ENCODE measurements at places on chromosomes 3 and 15. TPM values are rescaled to one million over a fixed set of nuclear protein-coding genes. Genes with fewer than 3 reads are reported as not detected.

TMCO5A gene
- total RNA-seq: not detected

DNA sequence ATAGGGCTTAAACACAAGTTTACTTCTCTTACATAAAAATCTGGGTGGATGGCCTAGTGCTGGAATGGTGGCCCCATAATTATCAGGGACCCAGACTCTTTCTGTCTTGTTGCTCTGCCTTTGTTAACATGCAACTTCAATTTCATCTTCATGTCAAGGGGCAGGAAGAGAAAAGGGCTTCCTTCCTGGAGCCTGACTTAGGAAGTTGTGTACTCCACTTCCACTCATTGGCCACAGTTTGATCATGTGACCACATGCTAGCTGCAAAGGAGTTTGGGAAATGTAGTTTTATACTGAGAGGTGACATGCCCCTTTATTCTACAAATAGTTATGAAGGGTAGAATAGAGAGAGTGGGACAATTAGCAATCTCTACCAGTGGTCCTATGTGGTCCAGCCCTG, 39.3 kb downstream of the RHCG start:
- no peaks in the 10 kb centered on the region for H3K27me3 ChIP-seq
- H3K4me1 ChIP-seq: no peaks in the 10 kb centered on the region
- DNase-seq: no peak
- no peak overlapping the region for H3K27ac ChIP-seq
- H3K4me3 ChIP-seq: no peak overlapping the region

GOLGA8H gene
- total RNA-seq: not detected

PRR23B gene
- not detected for total RNA-seq

- DNase-seq: no peak
- H3K4me1 ChIP-seq: peaks cover 65% of the 10 kb centered on the region
- no peaks in the 10 kb centered on the region for H3K36me3 ChIP-seq
- H3K27ac ChIP-seq: peak overlapping the region; percentile 0
- no peaks in the 10 kb centered on the region for H3K27me3 ChIP-seq
Observed at GRCh38 chr15:85473455-85473854, 93.1 kb downstream of the AKAP13 start.

GRCh38 chr3:72043204-72044133, 258.5 kb upstream of the PROK2 start:
- no peak overlapping the region for H3K27ac ChIP-seq
- DNase-seq: no peak
- H3K4me1 ChIP-seq: no peaks in the 10 kb centered on the region
- no peaks in the 10 kb centered on the region for H3K27me3 ChIP-seq
- no peak overlapping the region for H3K4me3 ChIP-seq
- no peaks in the 10 kb centered on the region for H3K36me3 ChIP-seq

DNA sequence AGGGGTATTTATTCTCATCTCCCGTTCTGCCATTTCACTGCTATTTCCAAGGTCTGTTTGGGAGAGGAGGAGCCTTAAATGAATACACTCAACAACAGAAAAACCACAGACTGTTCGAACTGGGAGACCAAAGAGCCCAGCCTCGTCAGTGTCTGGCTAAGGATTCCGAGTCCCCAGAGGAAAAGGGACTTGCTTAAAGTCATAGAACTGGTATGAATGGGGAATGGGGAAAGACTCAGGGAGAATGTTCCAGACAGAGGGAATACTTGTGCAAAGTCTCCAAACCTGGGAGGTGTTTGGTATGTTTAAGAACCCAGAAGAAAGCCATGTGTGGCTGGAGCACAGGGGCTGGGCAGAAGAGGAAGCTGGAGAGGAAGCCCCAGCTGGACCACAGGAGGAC, 46.9 kb downstream of the FAM43A start:
- DNase-seq: no peak
- H3K27ac ChIP-seq: no peak overlapping the region
- no peaks in the 10 kb centered on the region for H3K27me3 ChIP-seq

DNA sequence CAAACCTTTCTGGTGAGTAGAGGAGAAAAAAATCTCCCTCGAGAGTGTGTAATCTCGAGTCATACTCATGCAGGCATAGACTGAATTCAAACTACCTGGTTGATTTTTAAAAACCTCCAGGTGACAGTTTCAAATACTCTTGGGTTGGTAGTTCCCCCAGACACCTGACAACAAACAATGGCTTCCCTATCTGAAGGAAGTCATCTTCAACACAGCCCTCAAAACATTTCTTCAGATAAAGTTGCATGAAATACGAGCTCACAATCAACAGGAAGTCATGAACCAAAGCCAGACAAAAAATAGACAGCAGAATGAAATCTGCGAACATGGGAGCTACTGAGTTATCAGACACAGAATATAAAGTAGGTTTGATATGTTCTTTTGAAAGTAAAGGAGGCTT, 112.8 kb downstream of the ST8SIA2 start:
- no peak overlapping the region for H3K4me3 ChIP-seq
- H3K4me1 ChIP-seq: no peaks in the 10 kb centered on the region
- no peak overlapping the region for H3K27ac ChIP-seq
- no peaks in the 10 kb centered on the region for H3K27me3 ChIP-seq
- no peak for DNase-seq

DNA sequence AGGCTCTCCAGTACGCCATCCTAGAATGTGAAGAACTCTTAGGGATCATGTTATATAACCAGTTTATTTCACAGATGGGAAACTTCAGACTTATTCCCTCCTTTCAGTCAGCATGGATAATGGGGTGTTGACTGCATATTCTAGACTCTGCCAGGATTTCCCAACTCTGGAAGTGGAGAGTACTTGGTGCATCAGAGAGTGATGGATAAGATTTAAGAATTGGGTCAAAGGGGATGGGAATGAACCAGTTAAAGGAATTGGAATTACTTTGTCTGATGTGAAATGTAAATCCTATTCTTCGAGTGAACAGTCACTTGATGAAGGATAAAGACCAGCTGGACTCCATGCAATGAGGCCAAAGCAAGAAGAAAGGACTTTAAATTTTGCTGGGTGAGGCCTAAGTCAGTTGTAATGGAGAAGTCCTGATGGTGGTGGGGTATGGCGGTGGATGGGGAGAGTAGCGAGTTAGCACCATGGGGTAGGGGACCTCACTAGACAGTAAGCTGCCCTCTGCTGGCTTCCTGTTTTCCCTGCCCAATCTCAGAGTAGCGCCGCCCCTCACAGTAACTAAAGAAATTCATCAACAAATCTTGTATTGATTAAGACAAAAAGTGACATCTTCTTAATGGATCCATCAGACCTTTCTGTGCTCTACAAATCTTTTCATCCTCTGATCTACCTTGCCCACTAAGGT, 7.3 kb upstream of the CACNA1D start:
- H3K27me3 ChIP-seq: no peaks in the 10 kb centered on the region
- H3K27ac ChIP-seq: no peak overlapping the region
- H3K4me1 ChIP-seq: no peaks in the 10 kb centered on the region

DNA sequence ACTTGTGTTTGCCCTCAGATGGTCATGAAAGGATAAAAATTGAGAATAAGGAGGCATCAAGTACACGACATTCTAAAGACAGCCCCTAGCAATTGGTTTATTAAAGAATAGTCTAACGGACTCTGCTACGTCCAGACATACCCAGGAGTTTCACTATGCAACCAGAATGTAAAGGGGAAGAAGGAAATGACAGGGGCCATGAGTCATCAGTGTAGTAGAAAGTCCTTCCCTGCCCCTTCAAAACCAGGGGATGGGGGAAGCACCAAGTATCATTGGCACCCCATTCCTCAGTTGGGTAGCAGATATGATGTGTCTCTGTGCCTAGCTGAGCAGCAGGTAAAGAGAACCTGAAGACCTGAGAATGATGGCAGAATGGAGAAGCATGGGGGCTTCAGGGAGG, 367.4 kb downstream of the IL20RB start:
- H3K4me1 ChIP-seq: no peaks in the 10 kb centered on the region
- no peak for DNase-seq
- no peak overlapping the region for H3K27ac ChIP-seq
- H3K4me3 ChIP-seq: no peak overlapping the region

GABRG3 gene
- not detected for total RNA-seq

OSTN gene
- not detected for total RNA-seq

GRCh38 chr15:64969401-64969800, 20.3 kb downstream of the SPG21 start:
- no peak for DNase-seq
- H3K27me3 ChIP-seq: no peaks in the 10 kb centered on the region
- peaks cover 77% of the 10 kb centered on the region for H3K36me3 ChIP-seq
- no peak overlapping the region for H3K4me3 ChIP-seq

DNA sequence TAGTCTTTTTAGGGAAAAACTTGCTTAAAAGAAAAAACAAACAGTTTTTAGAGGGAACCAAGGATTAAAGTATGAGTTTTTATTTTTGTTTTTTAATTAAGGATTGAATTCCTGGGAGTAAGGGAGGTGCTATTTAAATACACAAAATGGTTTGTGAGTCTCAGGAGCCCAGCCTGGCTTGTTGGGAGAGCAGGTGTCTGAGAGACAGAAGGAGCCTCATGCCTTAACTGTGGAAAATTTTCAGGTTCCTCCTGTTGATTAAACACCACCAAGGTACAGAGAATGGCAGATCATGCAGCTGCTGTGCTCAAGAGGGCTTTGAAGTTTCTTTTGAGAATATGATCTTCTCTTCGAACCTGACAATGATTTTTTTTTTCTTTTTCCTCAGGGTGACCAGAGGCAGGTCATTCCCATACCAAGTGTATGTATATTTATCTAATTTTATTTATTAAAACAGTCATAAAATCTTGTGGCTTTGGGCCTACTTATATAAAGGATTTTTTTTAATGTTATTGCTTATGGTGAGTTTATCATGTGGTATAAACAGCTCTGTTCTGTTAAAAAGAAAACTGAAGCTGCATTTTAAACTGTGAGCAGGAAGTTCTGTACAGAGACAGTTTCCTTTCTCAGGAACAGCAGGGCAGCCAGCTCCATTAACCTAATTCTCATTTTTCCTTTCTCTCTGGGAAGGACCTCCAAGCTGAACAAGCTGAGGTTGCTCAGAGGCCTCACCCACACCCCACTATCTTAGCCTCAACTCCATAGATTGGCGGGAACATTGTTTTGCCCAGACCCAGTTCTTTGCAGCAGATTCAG, 33.7 kb upstream of the VILL start:
- H3K27me3 ChIP-seq: no peaks in the 10 kb centered on the region
- H3K4me3 ChIP-seq: no peak overlapping the region
- no peak for DNase-seq
- H3K4me1 ChIP-seq: peaks cover 14% of the 10 kb centered on the region
- H3K27ac ChIP-seq: peak overlapping the region; percentile 51
- H3K36me3 ChIP-seq: no peaks in the 10 kb centered on the region

DNA sequence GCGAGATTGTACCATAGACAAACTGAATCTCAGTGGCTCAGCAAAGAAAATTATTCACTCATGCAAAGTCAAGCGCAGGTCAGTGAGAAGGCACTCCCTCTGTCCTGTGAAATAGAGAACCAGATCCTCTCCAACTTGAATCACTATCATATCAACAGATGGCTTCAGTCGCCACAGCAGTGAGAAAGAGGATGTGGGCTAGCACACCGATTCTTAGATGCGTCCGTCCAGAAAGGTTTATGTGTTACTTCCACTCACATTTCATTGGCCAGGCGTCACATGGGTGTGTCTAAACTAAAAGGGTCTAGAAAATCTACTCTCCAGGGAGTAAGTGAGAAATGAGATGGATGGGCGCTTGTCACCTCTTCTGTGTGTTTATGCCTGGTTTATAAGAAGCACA, 141.6 kb upstream of the KBTBD8 start:
- H3K36me3 ChIP-seq: no peaks in the 10 kb centered on the region
- DNase-seq: no peak
- H3K4me1 ChIP-seq: no peaks in the 10 kb centered on the region
- no peaks in the 10 kb centered on the region for H3K27me3 ChIP-seq
- H3K4me3 ChIP-seq: no peak overlapping the region

USP8 gene
- 33.9 TPM for total RNA-seq

RAB43 gene
- 8.6 TPM for total RNA-seq

NECTIN3 gene
- total RNA-seq: 20.4 TPM

LRRN1 gene
- 1.7 TPM for total RNA-seq

AGBL1 gene
- total RNA-seq: not detected

RTP3 gene
- not detected for total RNA-seq

GRCh38 chr15:42285034-42285433, 11.8 kb upstream of the TMEM87A start:
- DNase-seq: no peak
- H3K4me3 ChIP-seq: no peak overlapping the region

DNA sequence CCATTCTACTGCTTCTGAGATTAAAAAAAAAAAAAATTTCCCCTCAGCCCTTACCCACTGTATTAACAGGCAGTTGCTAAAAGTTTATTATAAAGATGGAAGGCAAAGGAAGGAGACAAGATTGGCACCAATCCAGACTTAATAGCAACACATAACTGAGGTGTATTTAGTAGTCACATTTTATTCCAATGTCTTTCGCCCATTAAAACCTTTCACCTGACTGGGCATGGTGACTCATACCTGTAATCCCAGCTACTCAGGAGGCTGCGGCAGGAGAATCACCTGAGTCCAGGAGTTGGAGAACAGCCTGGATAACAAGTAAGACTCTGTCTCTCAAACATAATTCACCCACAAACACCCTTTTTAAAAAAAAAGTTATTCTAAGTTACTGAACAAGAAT, 4.4 kb downstream of the ACAP2 start:
- no peaks in the 10 kb centered on the region for H3K36me3 ChIP-seq
- no peak overlapping the region for H3K27ac ChIP-seq
- H3K4me3 ChIP-seq: no peak overlapping the region
- no peaks in the 10 kb centered on the region for H3K27me3 ChIP-seq
- DNase-seq: no peak
- peaks cover 40% of the 10 kb centered on the region for H3K4me1 ChIP-seq

DNA sequence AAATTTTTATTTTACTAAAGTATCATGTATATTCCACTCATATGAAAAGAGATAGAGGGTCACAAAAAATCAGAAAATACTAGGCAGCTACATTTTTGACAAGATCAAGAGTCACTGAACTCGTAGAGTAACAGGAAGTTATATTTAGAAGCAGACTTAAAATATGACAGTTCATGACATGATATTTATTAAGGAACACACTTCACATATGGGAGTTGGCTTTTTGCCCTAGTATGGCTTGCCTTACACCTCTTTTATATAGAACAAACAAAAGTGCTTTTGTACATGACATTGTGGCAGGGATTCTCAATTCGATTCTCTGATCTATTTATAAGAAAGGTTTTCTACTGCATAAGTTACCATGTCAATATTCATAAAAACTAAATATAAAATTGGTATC, 80.1 kb upstream of the GBE1 start:
- no peak overlapping the region for H3K27ac ChIP-seq
- H3K27me3 ChIP-seq: no peaks in the 10 kb centered on the region
- no peak overlapping the region for H3K4me3 ChIP-seq
- no peaks in the 10 kb centered on the region for H3K4me1 ChIP-seq
- no peaks in the 10 kb centered on the region for H3K36me3 ChIP-seq

ROPN1 gene
- total RNA-seq: not detected

- no peak for DNase-seq
- H3K27me3 ChIP-seq: no peaks in the 10 kb centered on the region
- no peaks in the 10 kb centered on the region for H3K36me3 ChIP-seq
- no peaks in the 10 kb centered on the region for H3K4me1 ChIP-seq
Observed at GRCh38 chr3:156140001-156140595, 19.7 kb downstream of the KCNAB1 start.

- H3K4me1 ChIP-seq: no peaks in the 10 kb centered on the region
- no peak overlapping the region for H3K4me3 ChIP-seq
- no peak overlapping the region for H3K27ac ChIP-seq
- DNase-seq: no peak
- H3K36me3 ChIP-seq: no peaks in the 10 kb centered on the region
- no peaks in the 10 kb centered on the region for H3K27me3 ChIP-seq
Observed at GRCh38 chr3:41417574-41417973, 218.3 kb downstream of the CTNNB1 start.
